Activated T-cell treated with anti-CD3 and anti-CD28 coated beads, Interleukin-2, amount 50 U/mL, for 4 hours (primary cell): ENCODE measurements at places on chromosomes 12 and 14. TPM values are rescaled to one million over a fixed set of nuclear protein-coding genes. Genes with fewer than 3 reads are reported as not detected.

DNA sequence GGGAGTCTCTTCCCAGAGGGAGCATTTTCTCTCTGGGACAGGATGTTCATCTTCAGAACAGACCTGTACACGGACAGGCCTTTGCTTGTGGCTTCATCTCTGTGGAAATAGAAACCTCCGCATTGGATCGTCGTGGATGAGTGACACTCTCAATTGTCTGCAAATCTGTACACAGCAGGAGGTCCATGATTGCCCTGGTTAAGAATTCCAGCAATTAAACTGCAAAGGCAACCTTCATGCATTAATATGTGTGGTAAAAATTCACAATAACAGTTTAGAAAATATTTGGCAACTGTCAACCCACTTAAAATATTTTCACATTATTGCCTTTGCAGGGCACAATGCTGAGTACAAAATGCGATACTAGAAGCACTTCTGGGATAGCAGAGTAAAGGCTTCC is 149.8 kb upstream of the SFSWAP start:
- DNase-seq: no peak

The INHBE gene
- not detected for total RNA-seq

DNA sequence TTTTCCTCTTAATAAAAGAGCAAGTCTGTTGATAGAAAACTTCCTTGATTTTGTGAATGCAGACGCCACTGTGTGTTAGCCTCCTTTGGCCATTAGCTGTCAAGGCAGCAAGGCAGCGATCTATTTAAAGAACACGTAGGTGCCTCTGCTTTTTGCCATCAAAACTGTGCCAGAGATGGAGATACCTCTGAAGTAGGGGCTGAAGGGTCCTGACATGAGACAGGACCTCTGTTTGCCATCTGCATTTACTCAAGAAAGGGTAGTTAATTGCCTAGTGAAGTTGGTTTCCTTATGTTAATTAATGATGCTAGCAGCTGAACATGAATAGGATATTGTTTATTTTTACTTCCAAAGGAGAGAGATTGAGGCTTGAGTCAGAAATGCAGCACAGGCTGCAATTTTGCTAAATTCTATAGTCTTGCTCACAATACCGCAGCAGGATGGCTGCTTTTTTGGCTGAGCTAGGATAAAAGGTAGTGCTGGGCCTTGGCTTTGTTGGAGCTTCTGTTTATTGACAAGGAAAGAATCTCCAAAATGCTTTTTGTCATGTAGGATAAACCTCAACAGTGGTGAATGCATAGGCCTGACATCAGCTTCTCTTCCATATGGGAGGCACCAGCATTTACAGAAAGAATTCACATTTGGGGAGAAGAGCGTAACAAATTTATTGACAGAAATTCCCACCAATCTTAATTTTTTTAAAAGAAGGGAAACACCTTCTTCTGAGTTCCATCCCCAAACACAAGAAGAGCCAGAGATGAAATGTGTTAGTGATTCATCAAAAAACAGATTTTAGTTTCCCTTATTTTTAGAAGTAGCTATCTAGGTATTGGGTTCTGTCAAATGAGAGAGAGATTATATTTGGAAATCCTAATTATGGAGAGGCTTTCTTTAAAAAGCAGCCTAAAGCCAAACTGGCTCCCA is 13.9 kb upstream of the RPH3A start:
- DNase-seq: no peak

The ATN1 gene
- total RNA-seq: 65.8 TPM

- no peak for DNase-seq
Measured at GRCh38 chr12:78402366-78403134, 462.0 kb upstream of the SYT1 start.

DNA sequence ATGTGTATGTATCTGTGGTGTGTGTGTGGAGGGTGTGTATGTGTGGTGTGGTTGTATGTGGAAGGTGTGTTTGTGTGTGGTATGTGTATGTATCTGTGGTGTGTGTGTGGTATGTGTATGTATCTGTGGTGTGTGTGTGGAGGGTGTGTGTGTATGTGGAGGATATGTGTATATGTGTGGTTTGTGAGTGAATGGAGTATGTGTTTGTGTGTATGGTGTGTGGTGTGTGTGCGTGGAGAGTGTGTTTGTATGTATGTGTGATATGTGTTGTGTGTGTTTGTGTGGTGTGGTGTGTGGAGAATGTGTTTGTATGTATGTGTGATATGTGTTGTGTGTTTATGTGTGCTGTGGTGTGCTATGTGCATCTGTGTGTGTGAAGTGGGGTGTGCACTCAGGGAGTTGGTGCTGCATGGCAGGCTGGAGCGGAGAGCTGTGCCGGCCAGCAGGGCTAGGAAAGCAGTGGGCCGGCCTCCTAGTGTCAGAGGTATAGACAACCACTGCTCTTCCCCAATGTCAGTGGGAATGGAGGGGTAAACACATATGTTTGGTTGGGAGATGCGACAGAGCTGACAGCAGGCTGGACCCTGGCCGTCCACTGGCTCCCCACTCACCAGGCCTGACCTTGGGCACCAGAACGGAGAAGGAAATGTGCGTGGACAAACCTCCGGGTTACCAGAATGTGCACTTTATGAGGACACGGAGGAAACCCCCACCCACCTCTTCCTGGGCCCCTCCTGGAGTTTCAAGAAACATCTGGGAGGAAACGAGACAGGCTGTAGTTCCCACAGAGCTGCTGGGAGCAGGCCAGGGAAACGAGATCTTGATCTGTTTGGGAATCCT is 60.7 kb downstream of the CLMN start:
- no peak for DNase-seq

The ANO6 gene
- 18.5 TPM for total RNA-seq

The C12orf56 gene
- total RNA-seq: not detected

The LTBP2 gene
- total RNA-seq: 0.21 TPM

- DNase-seq: no peak
Measured at GRCh38 chr12:58576081-58576480, 344.2 kb downstream of the LRIG3 start.
